ENCODE measurements at places on chromosomes 11 and 22.

GRCh38 chr11:73942010-73942409 lies 8.8 kb upstream of the DNAJB13 start:
- DNase-seq: no peak

- DNase-seq: no peak
These were observed 5.8 kb downstream of the SHANK2 start for GRCh38 chr11:71246559-71246958.

GRCh38 chr11:59999691-60000090 lies 17.3 kb upstream of the OOSP4B start:
- peak; percentile 60 for DNase-seq

DNA sequence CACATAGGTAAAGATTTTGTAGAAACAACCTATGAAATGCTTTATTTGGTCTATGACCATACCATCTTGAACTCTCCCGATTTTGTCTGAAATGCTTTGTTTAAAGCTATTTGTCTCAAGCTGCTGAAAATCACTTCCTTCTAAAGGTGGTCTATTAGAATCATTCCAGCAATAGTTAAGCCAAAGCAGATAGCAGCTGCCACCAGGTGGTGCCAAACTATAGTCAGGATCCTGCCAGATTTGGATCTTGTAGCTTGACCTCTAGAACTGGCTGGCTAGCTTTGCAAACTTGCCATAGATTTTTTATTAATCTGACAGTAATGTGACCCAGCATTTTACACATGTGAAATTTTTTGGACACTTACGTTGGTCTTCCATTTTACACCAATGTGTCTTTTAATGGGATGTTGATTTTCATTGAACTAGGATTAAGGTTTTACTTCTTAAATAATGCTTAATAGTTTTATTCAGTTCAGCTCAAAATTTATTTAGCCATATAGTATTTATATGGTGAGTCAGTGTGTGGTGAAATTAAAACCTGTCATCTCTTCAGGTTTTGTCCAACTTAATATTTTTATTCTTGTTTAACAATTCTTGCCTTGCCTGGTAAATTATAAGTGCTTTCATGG lies 19.7 kb downstream of the CTR9 start:
- peak; percentile 66 for DNase-seq

GRCh38 chr22:26743149-26743548 lies 85.8 kb downstream of the MIAT start:
- no peak for DNase-seq

DNA sequence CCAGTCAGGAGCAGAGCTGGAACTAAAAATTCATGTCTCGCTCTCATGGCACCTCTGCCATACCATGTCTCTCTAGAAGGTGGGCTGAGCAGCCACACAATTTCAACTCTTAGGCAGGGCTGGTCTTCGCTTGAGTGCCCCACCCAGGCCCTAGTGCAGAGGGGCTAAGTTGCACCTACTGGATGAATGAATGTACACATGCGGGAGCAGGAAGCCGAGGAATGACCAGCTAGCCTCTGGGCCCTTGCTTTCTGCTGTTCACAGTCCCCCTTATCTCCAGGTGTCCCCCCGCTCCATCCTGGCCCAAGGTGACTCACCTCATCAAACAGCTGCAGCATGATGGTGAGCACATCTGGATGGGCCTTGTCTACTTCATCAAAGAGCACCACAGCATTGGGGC lies 57.5 kb upstream of the PHOX2A start:
- DNase-seq: no peak

GRCh38 chr11:91795139-91795887 lies 429.3 kb upstream of the FAT3 start:
- no peak for DNase-seq
